ENCODE measurements at places on chromosomes 6 and 20.

DNA sequence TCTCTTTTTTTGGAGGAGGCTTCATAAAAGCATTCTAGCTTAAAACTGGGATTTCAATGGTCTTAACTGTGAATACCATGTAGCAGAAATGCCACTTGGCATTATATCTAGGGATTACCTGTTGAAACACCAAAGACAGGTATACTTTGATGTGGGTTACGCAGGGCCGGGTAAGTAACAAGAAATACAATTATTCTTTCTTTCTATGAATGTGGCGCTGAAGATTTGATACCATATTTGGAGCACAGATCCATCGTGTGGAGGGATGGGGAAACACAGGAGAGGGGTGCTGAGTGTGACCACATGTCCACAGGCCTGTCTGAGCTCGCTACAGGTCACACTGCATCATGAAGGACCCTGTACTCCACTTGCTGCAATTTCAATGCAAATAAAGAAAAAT is 257.8 kb downstream of the GMPR start:
- no peak for DNase-seq

DNA sequence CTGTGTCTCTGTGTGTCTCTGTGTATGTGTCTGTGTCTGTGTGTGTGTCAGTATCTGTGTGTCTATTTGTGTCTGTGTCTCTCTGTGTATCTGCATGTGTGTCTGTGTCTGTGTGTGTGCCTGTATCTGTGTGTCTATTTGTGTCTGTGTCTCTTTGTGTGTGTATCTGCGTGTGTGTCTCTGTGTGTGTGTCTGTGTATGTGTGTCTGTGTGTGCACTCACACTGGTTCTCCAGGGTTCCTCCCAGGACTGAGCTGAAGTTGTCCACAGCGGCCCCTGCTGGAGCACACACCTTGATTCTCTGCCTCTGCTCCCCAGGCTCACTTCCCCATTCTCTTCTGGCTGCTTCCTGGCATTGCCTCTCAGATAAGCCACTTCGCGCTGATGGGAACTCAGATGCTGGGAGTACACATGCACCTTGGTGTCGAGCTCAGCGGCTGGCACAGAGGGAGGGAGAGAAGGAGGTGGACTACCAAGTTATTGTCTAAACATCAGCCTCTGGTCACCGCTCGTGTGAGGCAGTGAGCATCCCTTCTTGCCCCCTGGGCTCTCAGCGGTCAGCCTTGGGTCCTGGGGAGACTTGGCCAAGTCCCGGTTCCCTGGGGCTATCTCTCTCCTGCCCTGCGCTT is 104.9 kb upstream of the NXT1 start:
- peak; percentile 28 for DNase-seq

GRCh38 chr6:36139431-36139830 is 9.1 kb downstream of the MAPK13 start:
- no peak for DNase-seq

DNA sequence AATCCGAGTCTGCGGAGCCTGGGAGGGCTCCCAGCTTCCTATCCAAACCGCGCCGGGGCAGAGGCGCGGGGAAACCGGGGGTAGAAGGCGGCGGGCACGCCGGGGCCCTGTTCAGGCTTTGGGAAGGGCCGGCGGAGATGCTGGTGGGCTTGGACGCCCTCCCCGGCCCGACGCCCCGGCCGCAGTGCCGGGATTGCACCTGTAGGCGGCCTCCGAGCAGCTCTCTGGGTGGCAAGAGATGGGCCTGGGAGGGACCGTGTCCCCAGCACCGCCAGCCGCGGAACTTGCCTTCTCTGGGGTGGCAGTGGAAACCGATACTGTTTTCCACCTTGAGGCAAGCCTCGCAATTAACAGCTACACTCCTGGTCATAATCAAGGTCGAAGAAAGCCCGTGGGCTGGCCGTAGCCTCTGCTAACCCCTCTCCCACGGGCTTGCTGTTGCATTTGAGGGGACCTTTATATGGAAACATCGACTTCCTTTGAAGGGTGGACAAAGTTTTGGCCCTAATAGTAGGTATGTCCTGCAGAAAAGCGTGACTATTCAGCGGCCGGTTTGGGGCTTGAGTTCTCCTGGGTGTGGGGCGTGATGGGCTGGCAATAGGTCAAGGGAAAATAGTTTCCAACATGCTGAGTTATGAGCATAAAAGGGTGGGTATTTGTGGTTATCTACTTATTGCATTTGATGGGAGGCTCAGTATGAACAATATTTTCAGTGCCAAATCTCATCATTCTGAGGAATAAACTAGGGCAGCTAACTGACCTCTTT is 1.1 kb upstream of the JAG1 start:
- DNase-seq, result peak; percentile 46

- peak; percentile 5 for DNase-seq
Observed at GRCh38 chr6:36336779-36337241, at the start of gene BNIP5. Gene BNIP5 (minus strand): TSS chr6:36336888. CDS start chr6:36330690, 6,198 bp downstream.
